Left renal pelvis (tissue), 4 donors: ENCODE measurements at places on chromosomes 6 and 20. TPM values are rescaled to one million over a fixed set of nuclear protein-coding genes. Genes with fewer than 3 reads are reported as not detected.

ECHDC1 gene
- 65.5 TPM for polyA plus RNA-seq

GABRR2 gene
- 1.1 TPM for polyA plus RNA-seq

SRC gene
- polyA plus RNA-seq, result 77.9 TPM

TFAP2A gene
- polyA plus RNA-seq, result 27.6 TPM

TMEM217 gene
- polyA plus RNA-seq, result 1.3 TPM

RNF217 gene
- 16.4 TPM for polyA plus RNA-seq

CASP8AP2 gene
- 23.7 TPM for polyA plus RNA-seq

FAM50B gene
- polyA plus RNA-seq, result 10.1 TPM
